Stimulated activated CD4-positive, alpha-beta T cell treated with anti-CD3 and anti-CD28 coated beads, TNF-alpha, amount 100 ng/mL, for 48 hours (primary cell): ENCODE measurements at places on chromosomes 2 and 18.

DNA sequence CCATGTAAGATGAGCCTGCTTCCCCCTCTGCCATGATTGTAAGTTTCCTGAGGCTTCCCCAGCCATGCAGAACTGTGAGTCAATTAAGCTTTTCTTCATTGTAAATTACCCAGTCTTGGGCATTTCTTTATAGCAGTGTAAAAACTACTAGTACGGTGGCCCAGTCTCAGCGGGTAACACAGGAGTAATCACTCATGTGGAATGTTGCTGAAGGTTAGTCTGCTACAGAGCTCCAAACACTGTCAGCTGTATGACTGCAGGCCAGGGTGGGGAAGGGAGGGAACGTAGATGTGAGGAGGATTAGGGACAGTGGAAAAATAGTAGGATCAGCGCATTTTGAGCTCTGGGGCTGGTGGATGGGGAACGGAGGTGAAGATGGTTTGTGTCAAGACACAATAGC is 711.2 kb upstream of the SOX11 start:
- no peak for DNase-seq

GRCh38 chr2:207474863-207475485 is 54.8 kb upstream of the CREB1 start:
- peak; percentile 33 for DNase-seq

GRCh38 chr2:12776521-12776961 is 59.8 kb downstream of the TRIB2 start:
- no peak for DNase-seq

DNA sequence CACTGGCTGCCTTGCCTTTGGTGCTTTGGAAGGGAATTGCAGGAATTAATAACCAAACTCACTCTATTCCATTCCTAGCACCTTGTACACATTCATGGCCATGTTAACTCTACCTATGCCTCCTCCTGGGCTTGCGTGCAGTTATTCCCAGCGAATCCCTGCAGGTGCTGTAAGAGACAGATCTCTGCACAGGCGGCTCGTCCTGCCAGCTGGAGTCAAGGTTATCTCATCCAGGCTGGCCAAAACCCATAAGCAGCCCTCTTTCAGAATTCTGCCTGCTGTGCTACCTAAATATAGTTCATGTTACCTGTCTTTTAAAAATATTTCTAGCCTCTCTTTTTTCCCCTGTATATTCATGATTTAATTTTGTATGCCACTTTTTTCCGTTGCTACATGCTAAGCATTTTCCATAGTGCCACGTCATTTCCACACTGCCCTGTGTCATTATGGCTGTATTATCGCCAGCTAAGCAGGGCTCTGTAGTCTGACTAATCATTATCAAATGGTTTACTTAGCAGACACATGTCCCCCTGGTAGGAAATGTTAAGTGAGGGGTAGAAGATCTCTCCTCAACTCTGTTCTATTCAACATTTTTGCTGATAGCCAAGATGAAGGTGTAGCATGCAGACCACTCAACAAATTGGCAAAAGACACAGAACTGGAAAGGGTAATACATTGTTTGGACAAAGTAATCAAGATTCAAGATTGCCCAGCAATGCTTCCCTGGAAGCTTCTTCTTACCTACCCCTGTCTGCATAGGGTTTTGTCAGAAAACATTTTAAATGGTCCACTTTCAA is 79.7 kb upstream of the TAF1B start:
- DNase-seq: no peak

- no peak for DNase-seq
Observed at GRCh38 chr2:222535477-222535876, 111.1 kb downstream of the SGPP2 start.

- no peak for DNase-seq
Observed at GRCh38 chr2:227308784-227309183, 16.3 kb upstream of the MFF start.

- no peak for DNase-seq
Observed at GRCh38 chr2:60351802-60352201, 201.7 kb downstream of the BCL11A start.

- DNase-seq: no peak
Observed at GRCh38 chr18:54942144-54942543, 17.1 kb downstream of the CCDC68 start.

- no peak for DNase-seq
Observed at GRCh38 chr2:43419243-43419642, 176.6 kb downstream of the THADA start.

GRCh38 chr18:57002627-57003026 is 144.3 kb upstream of the BOD1L2 start:
- no peak for DNase-seq

GRCh38 chr2:201827621-201828020 is 21.3 kb downstream of the CDK15 start:
- DNase-seq: no peak

DNA sequence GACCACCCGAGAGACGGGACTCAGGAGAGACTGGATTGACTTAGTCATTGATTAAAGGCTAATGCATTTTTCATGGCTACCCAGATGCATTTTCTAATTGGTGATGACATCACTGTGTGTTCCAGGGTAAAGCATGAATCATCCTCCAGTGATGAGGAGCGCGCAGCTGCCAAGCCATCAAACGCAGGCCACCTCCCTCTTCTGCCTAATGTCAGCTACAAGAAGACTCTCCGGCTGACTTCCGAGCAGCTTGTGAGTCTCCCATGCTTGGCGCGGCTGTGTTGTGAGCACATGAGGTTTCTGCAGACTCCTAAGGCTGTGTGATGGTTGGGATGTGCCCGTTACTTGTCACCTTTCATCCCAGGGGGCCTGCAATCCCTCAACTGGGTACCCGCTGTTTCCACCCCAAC is 56.4 kb downstream of the LPIN1 start:
- DNase-seq: no peak

- DNase-seq: no peak
Observed at GRCh38 chr2:147051814-147052213, 793.0 kb upstream of the ACVR2A start.

- no peak for DNase-seq
Observed at GRCh38 chr2:131038258-131039100, 54.8 kb downstream of the FAM168B start.

- DNase-seq: no peak
Observed at GRCh38 chr2:164847981-164848741, 6.5 kb upstream of the COBLL1 start.

DNA sequence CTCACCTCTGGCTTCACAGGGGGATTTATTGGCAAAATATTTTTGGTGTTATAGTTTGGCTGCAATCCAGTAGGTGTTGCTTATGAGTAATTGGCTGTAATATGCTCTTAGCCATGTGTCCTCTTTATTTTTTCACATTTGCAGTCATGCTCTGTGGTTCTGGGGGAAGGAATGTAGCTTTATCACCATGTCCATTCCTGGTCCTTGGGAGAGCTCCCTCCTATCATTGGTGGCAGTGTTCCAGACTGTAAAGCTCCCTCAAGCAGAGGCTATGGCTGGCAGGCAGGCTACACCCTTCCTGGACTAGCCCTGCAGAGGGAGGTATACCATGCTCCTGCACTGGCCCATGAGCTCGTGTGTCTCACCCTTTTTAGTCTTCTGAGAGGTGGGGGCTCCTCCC is 120.0 kb upstream of the FSIP2 start:
- no peak for DNase-seq

GRCh38 chr2:207505728-207506127 is 24.0 kb upstream of the CREB1 start:
- no peak for DNase-seq
